T-helper 2 cell treated with Interferon-gamma antibody and Interleukin-4, amounts not matched to agents 5 μg/mL and 100 μg/mL, for 36 hours (primary cell): ENCODE measurements at places on chromosomes 2 and 18.

GRCh38 chr2:226544596-226545210 lies 254.9 kb downstream of the IRS1 start:
- no peak for DNase-seq

DNA sequence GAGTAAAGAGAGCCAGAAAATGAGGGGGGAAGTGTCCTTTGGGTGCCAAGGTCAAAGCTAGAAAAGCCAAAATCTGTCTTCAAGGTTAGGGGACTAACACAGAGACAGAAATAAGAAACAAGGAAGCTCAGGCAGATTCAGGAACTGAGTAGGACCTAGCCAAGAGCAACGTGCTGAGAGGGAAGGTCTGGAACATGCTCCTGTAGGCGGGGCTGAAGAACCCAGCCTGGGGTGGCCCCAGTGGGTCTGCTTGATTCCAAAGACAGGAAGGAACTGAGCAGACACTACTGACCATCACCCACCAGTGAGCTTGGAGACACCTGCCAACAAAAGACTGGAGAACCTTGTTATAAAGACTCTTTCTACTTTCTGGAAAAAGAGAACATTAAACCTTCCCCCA lies 105.1 kb downstream of the SP3 start:
- DNase-seq, result no peak

- DNase-seq, result no peak
Measured at GRCh38 chr2:232013701-232014353, 52.3 kb downstream of the DIS3L2 start.

GRCh38 chr2:189659734-189660133 lies 1.5 kb upstream of the ASNSD1 start:
- DNase-seq, result no peak

- no peak for DNase-seq
Measured at GRCh38 chr18:58476516-58477256, 152.2 kb downstream of the ALPK2 start.

DNA sequence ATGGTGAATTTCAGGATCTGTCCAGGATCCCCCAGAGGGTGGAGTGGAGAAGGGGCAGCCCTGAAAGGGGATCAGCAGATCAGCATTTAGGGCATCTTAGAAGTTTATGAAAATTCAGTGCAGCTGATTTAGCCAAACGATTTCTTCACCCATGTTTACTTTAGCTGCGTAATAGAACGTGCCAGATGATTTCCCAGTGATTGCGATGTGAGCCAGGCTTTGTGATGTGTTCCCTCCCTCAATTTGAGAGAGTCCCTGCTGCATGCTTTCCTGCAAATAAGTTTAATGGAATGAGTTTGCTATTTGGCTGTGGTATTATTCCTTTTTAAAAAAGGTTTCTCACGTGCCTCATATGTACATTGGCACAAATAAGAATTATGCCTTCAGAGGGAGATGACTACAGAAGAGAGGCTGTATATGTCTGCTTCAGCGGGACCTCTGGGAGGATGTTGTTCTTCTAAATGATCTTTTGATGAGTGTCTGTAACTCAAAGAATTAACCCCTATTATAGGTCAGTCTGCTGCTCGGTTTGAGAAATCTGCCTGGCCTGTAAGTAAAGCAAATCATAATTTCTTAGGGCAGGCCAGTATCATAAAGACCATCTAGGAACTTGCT lies 111.9 kb downstream of the MRO start:
- no peak for DNase-seq

DNA sequence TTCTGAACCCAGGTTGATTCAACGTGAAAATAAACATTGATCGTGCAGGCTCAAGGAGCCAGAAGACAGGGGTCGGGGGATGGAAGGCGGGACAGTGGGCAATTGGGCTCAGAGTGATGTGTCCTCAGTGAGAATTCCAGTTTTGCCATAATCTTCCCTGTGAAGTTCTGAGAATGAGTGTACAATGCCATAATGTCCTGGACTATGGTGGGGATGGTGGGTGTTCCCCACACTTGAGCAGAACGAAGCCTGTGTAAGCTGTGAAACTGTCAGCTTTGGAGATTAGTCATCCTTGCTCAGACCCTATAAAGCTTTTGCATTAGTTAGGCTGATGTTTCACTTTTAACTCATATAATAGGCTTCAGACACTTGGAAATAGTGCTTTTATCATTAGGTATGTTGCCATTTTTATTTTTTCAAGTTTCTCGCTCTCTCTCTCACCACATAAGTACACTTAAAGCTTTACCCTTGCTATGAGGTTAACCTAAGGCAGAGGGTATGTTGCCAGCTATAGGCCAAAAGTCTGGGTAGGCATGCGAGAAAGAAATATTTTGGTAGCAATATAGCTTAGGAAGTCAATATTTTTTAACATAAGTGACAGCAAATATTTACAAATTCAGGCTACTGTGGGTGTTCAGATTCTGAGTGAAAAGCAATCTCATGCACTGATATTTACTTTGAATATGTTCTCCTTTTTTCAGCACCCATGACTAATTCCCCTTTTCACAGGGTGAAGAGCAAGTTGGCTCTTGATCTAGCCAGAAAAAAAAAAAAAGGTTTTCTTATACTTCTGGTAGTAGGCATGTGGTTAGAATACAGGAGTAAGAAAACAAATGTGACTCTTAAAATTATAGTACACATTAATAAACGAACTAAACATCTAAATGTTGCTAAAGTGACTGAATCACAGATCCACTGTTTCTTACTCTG lies 47.2 kb downstream of the CDC42EP3 start:
- DNase-seq, result peak; percentile 29

DNA sequence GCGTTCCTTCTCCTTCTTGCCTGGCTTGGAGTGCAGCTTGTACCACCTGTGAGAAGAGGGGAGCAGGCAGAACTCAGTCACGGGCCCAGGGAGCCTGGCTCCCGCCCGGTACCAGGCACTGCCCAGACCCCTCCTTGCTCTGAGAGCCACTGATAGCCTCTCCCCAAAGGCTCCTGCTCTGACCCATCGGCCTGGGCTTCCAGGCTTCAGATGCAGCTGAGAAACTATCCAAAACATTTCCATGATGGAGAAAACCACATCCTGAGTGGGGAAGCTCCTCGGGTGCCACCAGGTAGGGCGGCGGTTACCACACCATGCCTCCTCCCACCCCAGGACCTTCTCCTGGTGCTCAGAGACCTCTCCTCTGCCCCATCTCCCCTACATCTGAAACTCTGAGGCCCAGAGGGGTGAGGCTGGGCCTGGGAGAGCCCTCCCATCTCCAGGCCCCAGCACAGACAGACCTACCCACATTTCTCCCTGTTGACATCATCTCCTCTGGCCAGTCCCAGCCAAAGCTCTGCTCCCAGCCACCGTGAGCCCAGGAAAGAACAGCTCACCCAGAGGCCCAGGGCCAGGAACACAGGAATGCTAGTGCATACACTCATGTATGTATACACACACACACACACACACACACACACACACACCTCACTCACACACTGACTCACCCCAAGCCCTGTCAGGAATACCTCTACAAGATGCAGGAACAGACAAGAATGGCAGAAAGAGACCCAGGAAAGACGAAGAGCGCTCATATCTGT lies 17.9 kb upstream of the SFXN5 start:
- DNase-seq, result no peak

DNA sequence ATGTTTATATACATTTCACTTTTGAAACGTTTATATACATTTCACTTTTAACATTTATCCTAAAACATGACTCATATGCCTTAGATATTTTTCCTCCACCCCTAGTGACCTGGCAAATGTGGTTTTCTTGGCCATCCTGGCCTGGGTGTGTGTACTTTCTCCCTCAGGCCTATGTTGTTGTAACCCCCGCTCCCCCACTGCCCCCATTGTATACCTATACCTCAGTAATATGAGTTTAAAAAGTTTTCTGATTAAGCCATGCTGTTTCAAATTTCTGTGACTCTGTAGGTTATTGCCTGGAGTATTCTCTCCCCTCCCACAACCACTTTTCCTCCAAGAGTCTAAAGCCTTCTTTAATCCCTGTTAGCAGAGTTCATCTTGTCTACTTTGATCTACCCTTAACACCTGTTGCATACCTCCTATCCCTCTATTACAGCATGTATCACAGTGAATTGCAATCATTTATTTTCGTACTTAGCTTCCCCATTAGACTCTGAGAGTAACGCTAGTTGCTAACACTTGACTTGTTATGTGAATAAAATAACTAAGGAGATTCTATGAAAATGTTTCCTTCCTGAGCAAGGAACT lies 67.9 kb downstream of the LCLAT1 start:
- no peak for DNase-seq

DNA sequence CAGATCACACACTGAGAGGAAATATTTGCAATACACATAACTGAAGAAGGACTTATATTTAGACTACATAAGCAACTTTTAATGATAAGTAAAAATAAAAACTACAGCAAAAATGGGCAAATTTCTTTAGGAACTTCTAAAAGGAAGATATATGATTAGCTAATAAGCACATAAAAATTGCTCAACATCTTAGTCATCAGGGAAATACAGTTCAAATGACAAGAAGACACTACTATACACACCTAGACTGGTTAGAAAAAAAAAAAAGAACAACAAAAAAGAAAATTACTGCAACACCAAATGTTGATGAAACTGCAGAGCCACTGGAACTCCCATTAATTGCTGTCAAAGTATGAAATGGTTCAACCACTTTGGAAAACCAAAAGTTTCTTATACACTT lies 1247.5 kb upstream of the ACVR2A start:
- no peak for DNase-seq

GRCh38 chr2:85106489-85107180 lies 26.6 kb upstream of the TCF7L1 start:
- DNase-seq, result no peak
